Calu3 (cell line): ENCODE measurements at places on chromosomes 7 and 10.
A peak's percentile ranks its signal among the peaks of the same experiment; 100 is the strongest.

GRCh38 chr10:29377333-29377961 is 88.6 kb downstream of the LYZL1 start:
- DNase-seq: no peak

DNA sequence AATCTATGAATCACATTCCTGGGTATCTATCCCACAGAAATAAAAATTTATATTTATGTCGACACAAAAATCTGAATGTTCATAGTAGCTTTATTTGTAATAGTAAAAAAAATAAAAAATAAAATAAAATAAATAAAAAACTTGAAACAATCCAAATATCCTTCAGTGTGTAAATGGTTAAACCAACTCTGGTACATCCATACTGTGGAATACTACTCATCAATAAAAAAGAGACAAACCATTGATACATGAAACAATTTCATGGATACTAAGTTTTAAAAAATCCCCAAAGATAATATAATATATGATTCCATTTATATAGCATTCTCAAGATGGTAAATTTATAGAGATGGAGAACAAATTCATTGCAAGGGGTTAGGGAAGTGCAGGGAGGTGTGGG is 48.6 kb downstream of the USP6NL start:
- no peak for DNase-seq

DNA sequence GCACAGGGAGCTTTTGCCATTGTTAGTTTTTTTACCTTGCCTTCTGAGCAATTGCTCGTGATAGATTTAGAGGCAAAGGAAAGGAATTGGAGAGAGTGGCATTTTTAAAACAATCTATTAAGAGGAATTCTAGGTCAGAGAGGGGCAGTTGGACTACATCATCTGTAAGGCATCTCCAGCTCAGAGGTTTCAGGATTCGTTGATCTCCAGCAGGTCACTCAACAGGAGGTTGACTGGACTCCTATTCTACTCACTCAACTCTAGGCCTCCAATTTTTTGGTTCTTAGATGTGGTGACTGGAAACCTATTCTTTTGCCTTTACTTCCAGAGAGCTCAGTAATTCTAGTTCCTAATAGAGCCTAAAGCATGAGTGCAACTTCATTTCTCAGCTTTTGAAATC is 42.8 kb downstream of the TBXAS1 start:
- no peak for DNase-seq

DNA sequence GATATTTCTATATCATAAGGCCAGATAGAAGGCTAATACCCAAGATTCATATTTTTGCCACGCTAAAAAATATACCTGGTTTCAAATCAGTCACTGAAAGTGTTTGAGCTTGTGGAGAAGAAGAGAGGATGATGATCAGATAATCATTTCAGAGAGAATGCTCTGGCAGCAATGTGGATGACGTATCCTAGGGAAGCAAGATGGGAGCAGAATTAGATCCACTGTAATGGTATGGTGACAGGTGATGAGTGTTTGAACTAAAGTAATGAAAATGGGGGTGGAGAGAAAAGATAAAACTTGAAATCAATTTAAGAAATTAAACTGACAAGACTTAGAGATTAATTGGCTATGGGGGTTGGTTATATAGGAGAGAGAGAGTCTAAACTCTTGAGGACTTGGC is 42.7 kb upstream of the TMEM196 start:
- DNase-seq: no peak

- DNase-seq: no peak
Measured at GRCh38 chr7:117810642-117811512, 62.4 kb downstream of the CTTNBP2 start.

- no peak for DNase-seq
Measured at GRCh38 chr10:24664991-24665390, 58.7 kb downstream of the ARHGAP21 start.

DNA sequence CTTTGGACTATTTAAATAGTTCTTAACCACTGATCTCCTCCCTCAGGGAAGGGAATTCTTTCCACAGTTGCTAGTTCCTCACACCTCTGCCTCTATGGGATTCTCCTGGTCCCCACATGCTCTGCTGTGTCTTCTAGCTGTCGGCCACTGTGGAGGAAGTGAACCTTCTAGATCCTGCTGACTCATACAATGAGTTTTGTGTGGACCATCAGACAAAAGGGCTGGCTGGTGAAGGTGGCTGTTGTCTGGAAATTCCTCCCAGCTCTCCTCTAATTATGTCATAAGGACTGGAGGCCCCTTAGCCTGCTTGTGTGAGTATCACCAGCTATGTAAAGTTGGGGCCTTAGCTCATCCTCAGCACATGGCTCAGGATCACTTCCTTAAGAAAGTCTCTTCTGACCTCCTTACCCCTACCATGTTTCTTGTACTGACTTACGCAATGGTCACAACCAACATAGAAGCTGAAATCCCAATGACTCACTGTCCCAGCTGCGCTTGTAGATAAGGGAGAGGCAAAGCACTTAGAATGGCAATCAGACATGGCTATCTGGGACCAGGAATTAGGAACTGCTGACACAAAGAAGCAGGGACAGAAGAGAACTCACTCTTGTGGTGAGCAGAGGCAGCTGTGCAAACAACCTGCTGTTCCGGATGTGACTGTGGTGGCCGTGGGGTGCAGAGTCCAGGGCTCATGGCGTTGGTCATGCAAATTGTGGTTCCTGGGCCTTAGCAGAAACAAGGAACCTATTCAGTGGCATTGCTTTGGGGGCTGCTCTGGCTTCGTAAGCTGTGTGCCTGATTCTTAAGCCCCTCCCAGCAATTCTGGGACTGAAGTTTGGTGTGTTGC is 2.5 kb upstream of the MACC1 start:
- DNase-seq: peak; percentile 98
